ENCODE measurements at places on chromosomes 4 and X.

DNA sequence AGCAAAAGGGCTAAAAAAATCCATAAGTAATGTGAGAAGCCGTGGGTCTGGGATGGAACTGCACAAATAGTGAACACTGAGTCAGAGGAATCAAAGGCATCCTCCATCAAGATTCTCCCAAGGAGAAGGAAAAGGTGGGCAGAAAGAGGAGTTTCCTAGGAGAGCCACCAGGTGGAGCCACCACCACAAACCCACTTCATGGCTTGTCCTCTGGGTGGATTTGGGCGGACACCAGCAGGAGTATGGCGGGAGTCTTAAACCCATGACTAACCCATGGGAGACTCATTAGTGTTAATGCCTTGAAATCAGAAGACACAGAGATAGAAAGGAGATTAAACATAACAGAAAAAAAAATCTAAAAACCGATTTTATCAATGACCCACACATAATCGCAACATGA is 147.7 kb downstream of the SH3KBP1 start:
- peak; percentile 3 for DNase-seq

GRCh38 chrX:55030271-55031205 is at the start of gene ALAS2:
Gene ALAS2 (minus strand): TSS chrX:55030977. CDS start chrX:55026000, 4,977 bp downstream.
- no peak for DNase-seq

GRCh38 chrX:75603833-75604232 is 81.0 kb upstream of the ZDHHC15 start:
- peak; percentile 33 for DNase-seq

- no peak for DNase-seq
Measured at GRCh38 chrX:111442791-111443190, 30.8 kb upstream of the DCX start.

GRCh38 chr4:142940425-142941330 is 94.6 kb upstream of the INPP4B start:
- DNase-seq: peak; percentile 79

- no peak for DNase-seq
Measured at GRCh38 chr4:142777045-142777743, 68.9 kb downstream of the INPP4B start.

DNA sequence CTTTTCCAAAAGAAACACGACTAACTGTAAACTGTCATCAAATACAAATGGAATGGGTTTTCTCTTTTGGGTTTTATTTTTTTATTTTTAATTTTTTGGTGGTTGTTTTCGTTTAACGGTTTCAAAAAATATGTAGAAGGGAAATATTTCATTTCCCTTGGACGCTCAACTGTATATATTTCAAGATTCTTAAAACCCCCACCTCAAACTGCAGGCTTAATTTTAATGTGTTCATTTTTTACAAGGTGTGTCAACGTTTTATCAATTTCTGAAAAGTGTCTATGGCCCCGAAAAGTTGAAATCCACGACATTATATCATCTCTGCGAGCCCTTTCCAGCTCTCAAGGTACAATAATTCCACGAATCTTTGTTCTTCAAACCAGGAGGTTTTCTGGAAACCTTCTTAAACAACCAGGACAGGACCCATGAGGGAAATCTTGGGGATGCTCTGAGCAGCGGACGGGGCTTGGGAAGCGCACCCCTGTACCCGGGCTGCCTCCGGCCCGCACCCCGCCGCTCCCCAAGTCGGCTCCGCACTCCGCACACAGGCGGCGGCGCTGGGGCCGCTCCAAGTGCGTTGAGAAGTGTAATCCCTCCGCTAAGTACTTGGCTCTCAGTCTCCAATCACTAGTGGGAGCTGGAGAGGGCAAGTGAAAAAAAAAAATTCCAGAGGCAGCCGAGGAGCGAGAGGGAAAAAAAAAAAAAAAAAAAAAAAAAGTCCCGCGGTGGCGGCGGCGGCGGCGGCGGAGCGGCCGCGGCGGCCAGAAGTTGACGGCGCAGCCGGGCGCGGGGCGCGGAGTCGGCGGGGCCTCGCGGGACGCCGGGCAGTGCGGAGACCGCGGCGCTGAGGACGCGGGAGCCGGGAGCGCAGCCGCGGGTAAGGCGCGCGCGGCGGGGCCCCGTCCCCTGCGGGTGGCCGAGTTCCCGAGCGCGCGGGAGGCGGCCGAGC is at the start of gene BMPR1B:
Gene BMPR1B (plus strand): TSS at position 764 of the 949 bp plus-strand sequence. CDS start 346,470 bp downstream, outside the sequence.
- no peak for DNase-seq

DNA sequence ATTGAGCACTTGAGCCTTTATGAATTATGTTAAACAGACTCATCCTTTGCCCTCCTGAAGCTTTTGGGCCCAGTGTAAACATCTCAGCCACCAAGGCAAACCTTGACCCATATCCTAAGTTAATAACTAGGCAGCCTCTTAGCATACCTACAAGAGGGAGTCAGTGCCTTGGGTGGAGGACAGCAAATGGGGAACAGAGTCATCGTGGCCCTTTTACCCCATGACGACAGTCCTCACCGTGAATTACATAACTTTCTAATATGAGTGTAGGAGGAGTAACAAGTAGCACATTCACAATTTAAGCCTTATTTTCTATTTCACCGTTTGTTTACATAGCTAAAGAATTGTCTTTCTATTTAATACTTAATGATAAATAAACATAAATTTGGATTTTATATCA is 16.8 kb downstream of the CLDN22 start:
- DNase-seq: no peak

DNA sequence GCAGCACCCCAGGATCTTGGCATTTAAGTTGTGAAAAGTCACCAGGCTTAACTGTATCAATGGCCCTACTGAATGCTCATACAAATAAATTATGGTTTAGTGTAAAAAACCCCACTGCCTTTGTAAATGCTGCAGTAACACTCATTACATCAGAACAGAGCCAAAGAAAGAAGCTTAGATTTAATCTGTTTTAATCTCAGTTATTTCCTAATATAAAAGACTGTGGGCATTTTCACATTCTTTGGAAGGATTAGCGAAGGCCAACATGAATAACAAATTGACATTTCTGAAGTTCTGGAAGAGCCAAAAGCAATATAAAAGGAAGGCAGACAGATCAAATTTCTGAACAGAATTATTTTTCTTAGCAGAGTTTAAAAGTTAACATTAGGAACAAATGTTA is 140.0 kb upstream of the HCCS start:
- no peak for DNase-seq

DNA sequence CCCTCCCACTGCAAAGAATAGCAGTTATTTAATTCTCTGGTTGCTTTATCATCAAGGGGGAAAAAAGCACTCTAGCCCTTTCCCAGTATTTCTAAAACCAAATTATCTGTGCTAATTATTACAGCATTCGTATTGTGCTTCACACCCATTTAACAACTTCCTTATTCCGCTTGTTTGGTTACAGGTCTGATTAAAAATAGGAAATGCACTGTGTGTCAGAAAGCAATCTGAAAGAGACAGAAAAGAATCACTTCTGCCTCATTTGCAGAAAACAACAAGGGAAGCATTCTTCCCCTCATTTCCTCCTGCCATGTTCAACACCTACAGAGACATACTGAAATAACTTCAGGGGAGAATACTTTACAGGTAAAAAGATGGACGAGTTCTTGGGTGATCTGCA is 114.9 kb upstream of the MAP3K15 start:
- no peak for DNase-seq

- no peak for DNase-seq
Measured at GRCh38 chr4:184421533-184422155, 52.7 kb downstream of the IRF2 start.

DNA sequence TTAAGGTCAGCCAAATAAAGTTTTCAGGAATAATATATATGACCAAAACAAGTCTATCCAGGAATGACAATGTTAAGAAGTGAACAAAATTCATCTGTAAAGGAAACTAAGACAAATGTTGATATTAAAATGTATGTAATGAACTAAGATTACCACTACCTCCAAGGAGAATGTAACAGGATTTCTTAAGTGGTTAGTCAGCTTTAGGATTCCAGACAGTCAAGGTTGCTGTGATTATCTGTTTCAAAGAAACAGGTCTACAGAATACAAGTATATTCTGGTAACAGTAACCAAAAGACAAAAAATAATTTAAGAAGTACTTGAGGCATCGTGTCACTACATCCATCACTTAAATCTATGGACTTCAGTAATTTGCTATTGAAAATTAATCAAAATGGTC is 172.8 kb downstream of the SCFD2 start:
- no peak for DNase-seq

DNA sequence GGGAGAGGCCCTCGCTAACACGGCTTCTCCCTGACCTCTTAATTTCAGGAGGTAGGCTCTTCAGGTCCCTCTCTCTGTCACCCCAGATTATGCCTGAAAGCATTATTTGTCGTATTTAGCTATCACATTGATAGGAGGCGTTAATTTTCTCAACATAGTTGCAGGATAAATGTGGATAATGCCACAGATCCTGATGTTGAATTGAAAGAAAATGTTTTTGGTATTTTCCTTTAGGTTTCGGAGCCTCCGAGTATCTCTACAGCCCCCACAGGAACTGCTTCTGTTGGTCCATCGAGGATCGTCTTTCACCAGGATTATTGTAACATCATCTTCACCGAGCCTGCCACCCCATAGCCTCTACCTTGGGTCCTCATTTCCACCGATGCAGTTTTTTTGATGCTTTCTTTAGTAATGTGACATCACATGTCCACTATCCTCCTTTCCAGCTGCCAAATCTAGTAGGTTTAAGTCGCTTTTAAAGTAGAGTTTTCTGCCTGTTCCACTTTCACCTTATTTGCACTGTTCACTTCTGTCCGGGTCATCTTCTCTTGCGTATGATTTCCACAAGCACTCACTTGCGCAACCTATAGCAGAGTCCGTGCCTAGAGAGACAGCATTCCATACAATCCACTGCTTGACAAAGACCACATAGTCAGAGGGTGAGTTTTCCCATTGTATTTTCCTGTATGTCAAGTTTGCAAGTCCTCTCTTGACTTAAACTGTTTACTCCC is 665 bp downstream of the TIGD2 start:
- DNase-seq: no peak

- DNase-seq: no peak
Measured at GRCh38 chr4:113602646-113603228, 158.8 kb downstream of the CAMK2D start.

DNA sequence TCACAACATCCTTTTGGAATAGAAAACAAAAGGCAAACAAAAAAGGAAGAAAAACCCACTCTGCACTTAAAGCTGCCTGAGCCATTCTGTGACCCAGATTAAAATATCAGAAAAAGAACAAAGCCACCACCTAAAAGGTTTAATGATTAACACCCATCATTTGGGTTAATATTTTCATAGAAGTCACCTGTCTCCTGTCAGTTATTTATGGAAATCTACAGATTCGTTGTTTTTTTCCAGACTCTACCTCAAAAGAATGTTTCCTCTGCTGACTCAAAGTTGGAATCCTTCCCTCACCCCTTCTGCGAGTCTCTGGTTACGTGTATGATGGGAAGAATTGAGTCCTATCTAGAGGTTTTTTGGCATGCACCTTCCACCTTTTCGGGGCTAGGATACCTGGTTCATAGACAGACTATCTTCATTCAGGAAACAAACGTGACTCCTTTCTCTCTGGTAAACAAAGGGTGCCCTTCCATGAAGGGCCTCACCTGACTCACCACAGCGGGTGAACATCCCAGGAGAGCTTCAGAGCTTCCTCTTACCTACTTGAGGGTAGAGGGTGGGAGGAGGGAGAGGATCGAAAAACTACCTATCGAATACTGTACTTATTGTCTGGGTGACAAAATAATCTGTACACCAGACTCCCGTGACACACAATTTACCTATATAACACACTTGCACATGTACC is 19.6 kb upstream of the CA5B start:
- DNase-seq: no peak

DNA sequence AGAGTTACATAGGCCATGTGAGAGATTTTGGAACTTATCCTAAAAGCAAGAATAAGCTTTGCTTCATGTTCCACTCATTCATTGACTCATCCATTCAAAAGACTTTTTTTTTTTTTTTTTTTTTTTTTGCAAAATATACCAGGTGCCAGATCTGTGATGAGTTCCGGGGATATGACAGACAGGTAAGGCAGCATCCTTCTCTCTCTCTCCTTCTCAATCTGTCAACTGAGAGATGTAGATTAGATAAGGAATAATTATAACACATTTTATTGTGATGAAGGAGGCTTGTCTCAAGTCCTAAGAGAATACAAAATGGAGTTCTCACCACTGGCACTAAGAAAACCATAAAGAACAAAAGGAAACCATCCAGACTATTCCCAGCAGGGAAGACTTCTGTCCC is 190.2 kb upstream of the CPEB2 start:
- no peak for DNase-seq

DNA sequence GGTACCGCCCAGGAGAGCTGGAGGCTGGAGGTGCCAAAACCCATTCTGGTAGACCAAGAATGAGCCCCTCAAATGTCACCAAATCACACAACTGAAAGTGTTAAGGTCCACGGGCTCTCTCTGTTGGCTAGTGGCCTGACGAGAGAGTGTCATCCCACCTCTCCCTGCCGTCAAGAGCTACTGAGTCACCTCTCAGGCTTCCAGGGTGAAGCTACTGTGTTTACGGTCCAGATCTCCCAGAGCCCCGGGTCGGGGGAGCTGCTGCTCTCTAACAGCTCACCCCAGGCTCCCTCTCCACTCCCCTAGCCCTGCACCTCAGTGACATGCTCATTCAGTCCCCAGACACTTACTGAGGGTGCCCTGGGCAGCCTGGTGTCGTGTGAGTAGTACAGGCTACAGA is 59.2 kb downstream of the ADGRG2 start:
- no peak for DNase-seq

DNA sequence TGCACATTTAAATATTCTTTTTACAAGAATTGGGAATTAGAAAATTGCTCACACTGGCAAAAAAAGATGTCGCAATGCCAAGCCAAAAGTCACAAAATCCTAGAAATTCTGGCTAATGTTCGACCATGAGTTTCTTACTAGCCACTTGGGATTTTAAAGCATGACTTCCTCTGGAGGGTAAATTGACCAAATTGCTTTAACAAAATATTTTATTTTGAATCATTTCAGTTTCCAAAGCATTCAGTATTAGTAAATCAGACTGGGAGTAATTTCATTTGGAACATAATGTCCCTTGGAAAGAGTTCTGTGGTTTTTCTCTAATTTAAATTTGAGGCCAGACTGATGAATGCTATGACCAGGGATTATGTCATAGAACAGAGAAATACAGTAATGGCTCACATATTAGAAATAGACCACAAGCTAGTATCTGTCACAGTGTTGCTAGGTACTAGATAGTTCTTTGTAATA is 7.6 kb upstream of the CXCL5 start:
- DNase-seq: no peak

DNA sequence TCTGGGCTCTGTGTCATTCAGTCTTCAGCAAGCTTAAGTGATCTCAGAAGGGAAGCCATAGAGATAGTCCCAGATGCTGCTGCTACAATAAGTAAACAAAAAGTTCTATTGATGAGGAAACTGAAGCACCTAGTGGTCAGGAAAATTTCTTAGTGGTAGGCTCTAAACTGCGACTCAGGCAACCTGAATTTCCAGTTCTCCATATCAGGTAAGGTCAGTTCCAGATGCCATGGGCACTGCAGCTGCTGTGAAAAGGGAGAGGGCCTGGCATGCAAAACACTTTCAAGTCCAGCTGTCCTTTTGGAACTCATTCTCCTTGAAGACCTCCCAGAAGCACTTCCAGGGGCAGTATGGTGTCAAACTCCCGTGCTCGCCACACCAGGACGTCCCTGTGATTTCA is 46.2 kb downstream of the REELD1 start:
- DNase-seq: no peak
